ENCODE measurements at places on chromosomes 4 and X.

DNA sequence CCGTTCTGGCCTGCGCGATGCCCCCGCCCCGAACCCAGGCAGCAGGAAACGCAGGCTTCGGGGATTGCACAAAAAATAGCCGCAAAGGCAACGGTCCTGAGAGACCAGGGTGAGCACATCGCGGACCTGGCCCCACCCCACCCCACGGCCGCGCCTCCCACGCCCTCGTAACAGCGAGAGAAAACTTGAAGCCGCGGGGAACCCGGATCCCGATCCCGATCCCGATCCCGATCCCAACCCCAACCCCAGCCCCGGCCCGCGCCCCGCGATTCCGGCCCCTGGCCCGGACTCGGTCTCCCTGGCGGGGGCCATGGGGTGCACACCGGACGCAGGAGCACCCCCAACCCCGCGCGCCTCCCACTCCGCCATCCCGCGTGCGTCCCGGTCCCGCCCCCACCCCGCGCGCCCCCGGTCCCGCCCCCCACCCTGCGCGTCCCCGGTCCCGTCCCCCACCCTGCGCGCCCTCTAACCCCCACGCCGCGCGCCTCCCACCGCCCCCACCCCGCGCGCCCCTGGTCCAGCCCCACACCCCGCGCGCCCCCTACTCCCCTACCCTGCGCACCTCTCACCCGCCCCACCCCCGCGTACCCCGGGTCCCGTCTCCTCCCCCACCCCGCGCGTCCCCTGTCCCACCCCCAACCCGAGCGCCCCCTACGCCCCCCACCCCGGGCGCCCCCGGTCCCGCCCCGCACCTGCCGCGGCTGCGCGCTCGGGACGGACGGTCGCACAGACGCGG is 29.0 kb downstream of the NOP14 start:
- DNase-seq = no peak

GRCh38 chr4:102815981-102816380 is 11.4 kb downstream of the UBE2D3 start:
- no peak for DNase-seq

GRCh38 chr4:10460313-10461047 is 3.3 kb upstream of the ZNF518B start:
- no peak for DNase-seq

GRCh38 chrX:70343435-70343834 is 53.5 kb downstream of the KIF4A start:
- no peak for DNase-seq

DNA sequence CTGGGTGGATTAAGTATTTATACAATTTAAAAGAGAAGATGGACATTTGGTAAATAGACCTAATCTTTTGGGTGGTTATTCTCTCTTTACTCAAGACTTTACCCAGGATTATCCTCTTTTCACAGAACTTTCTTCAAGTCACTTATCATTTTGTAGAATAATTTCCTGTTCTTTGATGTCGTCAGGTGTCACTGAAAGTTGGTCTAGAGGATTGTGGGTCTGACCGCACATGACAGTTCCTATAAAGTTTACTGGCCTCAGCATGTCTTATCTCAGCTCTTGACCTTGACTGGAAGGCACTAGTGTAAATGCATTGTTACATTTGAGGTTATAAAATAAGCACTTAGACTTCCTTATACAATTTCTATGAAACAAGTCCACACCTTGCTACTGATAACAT is 139.9 kb upstream of the SLC4A4 start:
- DNase-seq = no peak

DNA sequence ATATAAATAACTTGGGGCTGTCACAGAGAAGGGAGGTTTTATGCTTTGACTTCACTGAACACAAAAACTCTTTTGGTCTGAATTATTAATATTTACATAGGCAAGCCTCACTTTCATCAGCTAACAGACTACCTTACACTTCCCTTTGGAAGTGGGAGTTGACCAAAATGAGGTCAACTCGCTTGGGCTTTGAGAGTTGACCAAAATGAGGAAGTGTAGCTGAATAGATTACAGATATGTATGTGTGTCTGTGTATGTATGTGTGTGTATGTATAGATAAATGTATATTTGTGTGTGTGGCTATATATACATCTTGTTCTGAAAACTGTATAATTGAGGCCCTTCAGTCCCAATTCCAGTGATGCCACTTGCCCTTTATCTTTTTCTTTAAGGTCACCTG is 113.3 kb upstream of the IL13RA1 start:
- no peak for DNase-seq

DNA sequence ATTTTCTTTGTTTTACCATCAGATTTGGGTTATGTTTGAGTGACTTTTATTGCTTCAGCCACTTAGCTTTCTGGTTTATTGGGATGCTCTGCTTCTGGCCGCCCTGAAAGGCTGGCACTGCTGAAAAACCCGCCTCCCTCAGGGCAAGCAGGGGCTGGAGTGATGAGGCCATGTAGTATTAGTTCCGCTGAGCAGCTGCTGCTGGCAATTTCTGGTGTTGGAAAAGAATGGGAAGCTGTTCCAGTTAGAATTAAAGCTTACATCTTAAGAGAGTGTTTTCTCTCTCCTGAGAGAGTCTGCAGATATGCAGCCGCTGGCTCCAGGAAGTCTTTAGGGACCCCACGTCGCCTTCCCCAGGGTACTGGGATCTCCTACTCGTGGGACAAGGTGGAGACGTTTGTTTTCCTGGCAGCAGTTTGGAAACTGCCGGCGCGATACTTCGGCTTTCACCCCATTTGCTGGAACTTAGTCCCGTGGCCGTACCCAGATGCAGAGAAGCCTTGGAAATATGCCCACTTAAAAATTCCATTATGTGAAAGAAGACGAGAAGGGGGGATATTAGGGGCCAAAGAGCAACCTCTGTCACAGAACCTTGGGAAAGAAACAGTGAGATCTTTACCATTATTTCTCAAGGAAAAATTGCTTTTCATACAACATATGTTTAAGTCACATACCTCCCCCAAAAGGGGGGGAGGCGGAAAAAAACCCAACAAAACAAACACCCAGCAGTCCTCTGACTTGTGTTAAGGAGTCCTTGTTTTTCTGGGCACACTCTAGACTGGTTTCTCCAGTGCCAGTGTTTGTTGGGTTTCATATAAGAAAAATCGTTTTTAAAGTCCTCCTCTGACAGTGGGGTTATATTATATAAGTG is 72.6 kb downstream of the TMEM131L start:
- DNase-seq = no peak

- DNase-seq = no peak
Observed at GRCh38 chr4:88893961-88894360, 163.0 kb downstream of the FAM13A start.

- no peak for DNase-seq
Observed at GRCh38 chr4:109590905-109591304, 30.9 kb downstream of the MCUB start.

- peak; percentile 97 for DNase-seq
Observed at GRCh38 chrX:1391707-1392375, at the start of gene SLC25A6. TSS of gene SLC25A6 (minus strand) at chrX:1392113. CDS start at chrX:1392009, 104 bp downstream.

- DNase-seq = no peak
Observed at GRCh38 chr4:188783175-188783574, 643.9 kb downstream of the TRIML1 start.
